ENCODE measurements at places on chromosomes 1 and 21. TPM values are rescaled to one million over a fixed set of nuclear protein-coding genes. Genes with fewer than 3 reads are reported as not detected.

SPRR2F gene
- not detected for total RNA-seq

CFHR1 gene
- not detected for total RNA-seq

C1orf21 gene
- 21.9 TPM for total RNA-seq

ACADM gene
- 30.0 TPM for total RNA-seq

COL8A2 gene
- 0.74 TPM for total RNA-seq

ETV3L gene
- not detected for total RNA-seq

CFAP126 gene
- not detected for total RNA-seq

S1PR1 gene
- 1.2 TPM for total RNA-seq

TGFB2 gene
- total RNA-seq, result 1.2 TPM

DDX59 gene
- total RNA-seq, result 6.7 TPM

FAM3B gene
- total RNA-seq, result not detected

PPIAL4G gene
- total RNA-seq, result not detected

MAEL gene
- total RNA-seq, result not detected

ASCL5 gene
- not detected for total RNA-seq

SERINC2 gene
- 258 TPM for total RNA-seq

TBX19 gene
- total RNA-seq, result 0.42 TPM

OR6N1 gene
- total RNA-seq, result not detected

C8A gene
- not detected for total RNA-seq

PWP2 gene
- 12.8 TPM for total RNA-seq

KIFAP3 gene
- 14.3 TPM for total RNA-seq

RNU1-3 gene
- under 0.01 TPM for total RNA-seq

HNRNPCL1 gene
- total RNA-seq, result not detected

CA14 gene
- 0.14 TPM for total RNA-seq

HTR6 gene
- total RNA-seq, result not detected

Data from airway epithelial cell (primary cell).